HepG2 (cell line): ENCODE measurements at places on chromosomes 12 and 14.
A peak's percentile ranks its signal among the peaks of the same experiment; 100 is the strongest.

GRCh38 chr14:78566859-78567172 lies 396.6 kb downstream of the NRXN3 start:
- no peak overlapping the region for H3K4me3 ChIP-seq
- H3K36me3 ChIP-seq: no peaks in the 10 kb centered on the region
- H3K4me1 ChIP-seq: no peaks in the 10 kb centered on the region
- no peak for DNase-seq

DNA sequence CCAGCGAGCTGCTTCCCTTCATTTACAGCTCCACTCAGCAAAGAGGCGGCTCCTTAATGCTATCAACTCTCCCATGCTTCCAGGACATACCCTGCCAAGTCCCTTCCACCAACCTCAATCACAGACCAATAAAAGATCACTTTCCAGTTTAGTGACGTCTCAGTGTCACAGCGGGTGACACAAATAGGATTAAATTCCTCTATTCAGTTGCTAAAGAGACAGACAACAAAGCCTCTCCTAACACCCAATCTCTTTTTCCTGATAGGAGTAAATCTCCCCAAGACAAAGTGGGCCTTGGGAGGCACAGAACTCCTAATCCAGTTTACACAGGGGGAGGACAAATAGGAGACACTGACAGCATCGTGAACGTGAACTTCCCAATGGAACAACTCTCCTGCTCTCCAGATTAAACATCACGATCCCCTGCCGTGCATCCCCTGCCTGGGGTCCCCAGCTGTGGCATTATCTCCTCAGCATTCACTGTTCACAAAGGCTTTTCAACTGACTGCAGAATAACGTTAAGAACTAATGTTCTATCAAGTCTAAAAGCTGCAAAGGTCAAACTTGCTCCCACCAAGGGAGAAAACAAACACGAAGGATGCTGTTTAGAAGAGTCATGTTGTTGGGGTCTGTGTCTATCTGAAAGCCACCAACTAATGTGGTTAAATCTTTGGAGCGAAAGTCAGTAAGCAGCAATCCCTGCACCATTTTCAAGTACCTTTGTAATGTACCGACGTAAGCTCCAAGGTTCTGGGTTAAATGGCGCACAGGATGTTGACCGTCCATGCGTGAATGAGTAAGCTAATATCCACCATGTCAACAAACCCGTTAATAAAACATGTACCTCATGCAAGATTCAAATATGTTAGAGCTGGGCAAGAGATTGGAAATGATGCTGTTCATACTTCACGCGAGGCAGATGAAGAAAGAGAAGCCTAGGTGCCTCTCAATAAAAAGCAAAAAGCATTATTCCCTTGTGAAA lies 31.5 kb downstream of the TMEM132D start:
- no peak for DNase-seq
- no peaks in the 10 kb centered on the region for H3K36me3 ChIP-seq
- no peak overlapping the region for H3K27ac ChIP-seq
- H3K27me3 ChIP-seq: no peaks in the 10 kb centered on the region
- H3K4me3 ChIP-seq: no peak overlapping the region

- H3K27ac ChIP-seq: no peak overlapping the region
- H3K36me3 ChIP-seq: no peaks in the 10 kb centered on the region
- H3K4me1 ChIP-seq: no peaks in the 10 kb centered on the region
- H3K27me3 ChIP-seq: no peaks in the 10 kb centered on the region
- H3K4me3 ChIP-seq: no peak overlapping the region
- no peak for DNase-seq
These were observed 19.3 kb downstream of the SLC25A3 start for GRCh38 chr12:98612696-98613334.

- no peak overlapping the region for H3K27ac ChIP-seq
- H3K4me1 ChIP-seq: no peaks in the 10 kb centered on the region
- DNase-seq: no peak
These were observed 128.7 kb upstream of the PLEKHA5 start for GRCh38 chr12:19000836-19001235.

- H3K27ac ChIP-seq: no peak overlapping the region
- DNase-seq: no peak
- no peak overlapping the region for H3K4me3 ChIP-seq
These were observed 13.3 kb upstream of the TBX3 start for GRCh38 chr12:114697243-114697716.

- no peak overlapping the region for H3K4me3 ChIP-seq
- no peaks in the 10 kb centered on the region for H3K4me1 ChIP-seq
- no peak for DNase-seq
- no peaks in the 10 kb centered on the region for H3K27me3 ChIP-seq
These were observed 113.4 kb downstream of the RALGAPA1 start for GRCh38 chr14:35695647-35696046.

GRCh38 chr14:76298896-76299295 lies 77.0 kb upstream of the ESRRB start:
- H3K36me3 ChIP-seq: no peaks in the 10 kb centered on the region
- no peak for DNase-seq
- H3K27me3 ChIP-seq: no peaks in the 10 kb centered on the region

DNA sequence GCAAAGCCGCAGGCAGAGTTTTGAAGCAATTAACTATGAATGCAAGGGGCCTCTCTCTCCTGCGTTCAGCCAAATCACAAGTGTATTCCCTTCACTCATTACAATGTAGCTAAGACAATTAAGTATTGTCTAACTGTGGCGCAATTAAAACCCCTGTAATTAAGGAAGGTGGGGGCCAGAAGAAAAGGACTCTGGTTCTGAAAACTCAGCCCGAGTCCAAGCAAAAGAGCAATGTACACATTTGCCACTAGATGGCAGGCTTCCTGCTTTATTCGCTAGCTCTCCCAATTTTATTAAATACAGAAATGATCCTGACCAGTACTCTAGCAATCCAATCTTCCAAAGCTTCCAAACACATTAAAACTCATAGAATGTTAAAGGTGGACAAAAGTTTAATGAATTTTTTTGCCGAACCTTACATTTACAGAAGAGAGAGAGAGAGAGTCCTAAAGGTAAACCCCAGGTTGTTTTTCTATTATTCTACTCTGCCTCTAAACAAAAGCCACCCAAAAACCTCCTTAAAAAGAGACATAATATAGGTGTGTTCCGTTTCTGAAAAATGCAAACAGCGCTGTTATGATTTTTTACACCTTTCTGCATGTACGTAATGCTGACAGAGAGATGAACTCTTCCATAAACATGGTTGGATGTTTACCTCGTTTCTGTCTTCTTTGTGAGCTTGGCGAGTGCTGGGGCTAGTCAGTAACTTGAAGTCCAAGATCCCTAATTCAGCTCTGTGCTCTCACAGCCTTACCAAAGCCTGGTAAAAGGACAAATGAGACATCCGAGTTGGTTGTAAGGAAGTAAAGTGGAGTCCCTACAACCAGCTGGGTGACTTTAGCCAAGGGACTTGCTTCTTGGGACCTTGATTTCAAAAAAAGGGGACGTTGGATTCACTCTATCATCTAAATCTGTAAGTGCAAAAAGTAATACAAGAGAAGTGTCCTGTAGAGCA lies 50.9 kb upstream of the VASH1 start:
- DNase-seq: peak; percentile 28
- no peaks in the 10 kb centered on the region for H3K36me3 ChIP-seq
- H3K27me3 ChIP-seq: peaks cover 4% of the 10 kb centered on the region; the same call in 1 of the 3 replicates
- H3K27ac ChIP-seq: no peak overlapping the region

DNA sequence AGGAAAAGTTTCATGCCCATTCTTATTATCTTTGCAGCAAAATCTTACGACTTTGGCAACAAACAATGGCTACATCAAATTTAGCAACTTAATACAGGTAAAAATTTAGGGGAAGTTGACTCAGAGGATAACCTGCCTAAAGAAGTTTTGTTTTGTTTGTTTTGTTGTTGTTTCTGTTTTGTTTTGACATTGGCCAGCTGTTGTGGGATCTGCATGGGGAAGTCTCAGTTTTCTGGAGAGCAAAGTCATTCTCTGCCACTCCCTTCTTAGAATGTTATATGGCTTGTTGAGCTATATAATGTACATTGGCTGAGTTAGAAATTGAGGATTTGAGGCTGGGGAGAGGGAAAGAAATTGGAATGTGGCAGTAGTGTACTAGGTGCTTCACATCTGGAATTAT lies 109.5 kb downstream of the NT5DC3 start:
- no peak overlapping the region for H3K4me3 ChIP-seq
- H3K4me1 ChIP-seq: no peaks in the 10 kb centered on the region
- H3K27ac ChIP-seq: no peak overlapping the region
- no peaks in the 10 kb centered on the region for H3K27me3 ChIP-seq

GRCh38 chr14:40850191-40850590 lies 756.5 kb upstream of the LRFN5 start:
- H3K36me3 ChIP-seq: no peaks in the 10 kb centered on the region
- H3K27ac ChIP-seq: no peak overlapping the region
- H3K27me3 ChIP-seq: no peaks in the 10 kb centered on the region
- DNase-seq: no peak

- DNase-seq: no peak
- no peak overlapping the region for H3K4me3 ChIP-seq
- H3K4me1 ChIP-seq: peaks cover 100% of the 10 kb centered on the region
- no peaks in the 10 kb centered on the region for H3K27me3 ChIP-seq
- H3K27ac ChIP-seq: peak overlapping the region; percentile 24
These were observed 8.4 kb downstream of the ACTN1 start for GRCh38 chr14:68970736-68971135.

DNA sequence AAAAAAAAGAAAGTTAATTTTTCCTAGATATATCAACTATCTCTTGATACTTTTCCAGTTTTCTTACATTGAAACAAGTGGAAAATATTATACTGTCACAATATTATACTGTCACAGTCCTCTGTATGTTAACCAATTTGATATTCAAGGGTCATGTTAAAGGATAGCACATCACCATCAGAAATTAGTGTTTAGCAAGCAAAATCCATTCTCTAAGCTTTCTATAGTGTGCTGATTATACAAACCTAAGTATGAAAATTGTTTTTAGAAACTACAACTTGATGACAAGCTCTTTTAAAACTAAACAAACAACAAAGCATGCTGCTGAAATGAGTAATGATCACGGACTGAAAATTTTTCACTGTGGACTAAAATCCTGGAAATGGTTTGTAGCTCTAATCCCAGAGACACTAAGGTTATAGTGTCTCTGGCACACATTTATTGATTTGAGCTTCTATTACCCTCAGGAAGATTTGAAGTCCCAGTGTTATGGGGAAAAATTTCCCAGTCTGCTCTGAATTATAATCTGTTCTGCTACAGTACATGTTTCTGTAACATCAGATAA lies 9.7 kb downstream of the SPTSSA start:
- DNase-seq: no peak
- no peaks in the 10 kb centered on the region for H3K27me3 ChIP-seq
- H3K36me3 ChIP-seq: peaks cover 36% of the 10 kb centered on the region; the same call in 2 of the 3 replicates
- peaks cover 63% of the 10 kb centered on the region for H3K4me1 ChIP-seq
- H3K27ac ChIP-seq: no peak overlapping the region

DNA sequence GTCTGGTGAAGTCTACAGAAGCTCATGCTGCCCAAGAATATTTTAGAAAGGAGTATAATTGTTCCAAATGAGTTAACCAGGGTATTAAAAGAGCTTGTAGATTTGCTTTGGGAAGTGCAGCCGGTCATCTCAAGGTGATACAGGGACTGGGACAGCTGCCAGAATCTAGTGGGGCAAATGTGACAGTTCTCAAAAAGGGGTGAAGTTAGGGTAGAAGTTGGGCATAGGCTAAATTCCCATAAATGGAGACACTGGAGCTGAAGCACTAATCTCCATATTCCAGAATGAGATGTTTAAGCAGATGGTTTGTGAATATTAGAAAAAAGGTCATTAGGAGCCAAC lies 94.7 kb downstream of the ANO6 start:
- H3K4me3 ChIP-seq: no peak overlapping the region
- no peaks in the 10 kb centered on the region for H3K4me1 ChIP-seq
- H3K27ac ChIP-seq: no peak overlapping the region
- H3K27me3 ChIP-seq: no peaks in the 10 kb centered on the region
- peaks cover 2% of the 10 kb centered on the region for H3K36me3 ChIP-seq
- no peak for DNase-seq
